D721Med (cell line): ENCODE measurements at places on chromosomes 12 and 14.
A peak's percentile ranks its signal among the peaks of the same experiment; 100 is the strongest.

GRCh38 chr14:94689218-94689984 is 77.2 kb downstream of the SERPINA3 start:
- peak; percentile 85 for DNase-seq

- no peak for DNase-seq
Measured at GRCh38 chr14:95535226-95536021, 574 bp downstream of the GLRX5 start.

DNA sequence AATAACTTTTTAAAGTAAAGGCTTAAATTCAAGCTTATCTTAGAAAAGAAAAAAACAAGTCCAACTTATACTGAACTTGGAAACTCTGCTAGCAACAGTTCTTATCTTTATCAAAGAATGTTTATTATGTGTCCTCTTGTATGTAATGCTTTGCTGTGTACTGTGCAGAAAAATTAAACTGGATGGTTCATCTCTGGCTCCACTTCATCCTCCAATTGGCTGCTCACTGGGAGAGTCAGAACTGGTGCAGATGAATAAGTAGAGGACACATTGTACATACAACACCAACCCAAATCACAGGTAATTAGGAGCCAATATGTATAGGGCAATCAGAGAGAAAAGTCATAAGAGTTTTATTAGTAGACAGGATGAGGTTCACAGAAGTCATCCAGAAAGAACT is 123.6 kb upstream of the NAP1L1 start:
- no peak for DNase-seq

GRCh38 chr14:90828642-90829487 is 12.6 kb upstream of the TTC7B start:
- DNase-seq: no peak

GRCh38 chr14:97276573-97276972 is 479.4 kb downstream of the VRK1 start:
- no peak for DNase-seq

- DNase-seq: no peak
Measured at GRCh38 chr14:99330316-99331240, 58.6 kb upstream of the BCL11B start.

- no peak for DNase-seq
Measured at GRCh38 chr12:14938301-14938700, at the start of gene ERP27. ERP27 (minus strand) TSS chr12:14938537; CDS start chr12:14938508, 29 bp downstream.

DNA sequence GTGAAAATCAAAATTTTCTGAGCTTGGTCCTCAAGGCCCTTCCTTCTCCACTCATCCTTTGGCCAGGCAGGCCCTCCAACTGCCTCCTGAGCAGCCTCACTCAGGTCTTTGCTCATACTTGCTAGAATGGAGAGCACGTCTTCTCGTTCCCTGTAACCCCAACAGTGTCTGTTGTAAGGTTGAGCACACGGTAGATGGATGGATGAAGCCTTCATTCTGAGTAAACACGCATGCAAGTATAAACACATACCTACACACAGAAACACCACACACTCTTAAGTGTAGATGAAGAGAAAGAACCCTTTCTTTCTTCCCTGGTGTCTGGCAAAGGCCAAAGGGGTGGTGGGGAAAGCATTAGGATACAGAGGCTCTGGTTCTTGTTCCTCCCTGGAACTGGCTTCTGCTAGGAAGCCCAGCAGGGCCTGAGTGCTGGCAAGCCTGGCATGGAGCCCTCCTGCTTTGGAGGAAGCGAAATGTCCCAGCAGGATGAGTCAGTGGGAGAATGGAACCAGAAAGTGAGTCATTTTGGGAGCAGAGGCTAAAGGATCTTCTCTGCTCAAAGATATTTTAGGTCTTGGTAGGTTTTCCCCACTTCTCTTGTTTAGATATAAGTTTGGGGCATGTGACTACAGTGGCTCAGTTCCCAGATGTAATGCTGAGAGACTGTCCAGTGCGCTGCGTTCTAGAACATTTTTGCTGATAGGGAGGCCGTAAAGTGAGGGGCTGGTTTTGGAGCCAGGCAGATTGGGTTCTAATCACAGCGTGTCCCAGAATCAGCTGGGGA is 127.4 kb downstream of the CACNA1C start:
- DNase-seq: no peak

GRCh38 chr12:130556486-130557055 is 159.5 kb downstream of the RIMBP2 start:
- no peak for DNase-seq

DNA sequence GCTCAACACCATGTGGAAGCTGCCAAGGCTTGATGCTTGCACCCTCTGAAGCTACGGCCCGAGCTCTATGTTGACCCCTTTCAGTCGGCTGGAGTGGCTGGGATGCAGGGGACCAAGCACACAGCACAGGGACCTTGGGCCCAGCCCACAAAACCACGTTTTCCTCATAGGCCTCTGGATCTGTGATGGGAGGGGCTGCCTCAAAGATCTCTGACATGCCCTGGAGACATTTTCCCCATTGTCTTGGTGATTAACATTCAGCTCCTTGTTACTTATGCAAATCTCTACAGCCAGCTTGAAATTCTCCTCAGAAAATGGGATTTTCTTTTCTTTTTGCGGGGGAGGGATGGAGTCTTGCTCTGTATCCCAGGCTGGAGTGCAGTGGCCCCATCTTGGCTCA is 46.3 kb downstream of the MON2 start:
- DNase-seq: no peak

- DNase-seq: no peak
Measured at GRCh38 chr12:49535921-49536525, 2.8 kb upstream of the KCNH3 start.

DNA sequence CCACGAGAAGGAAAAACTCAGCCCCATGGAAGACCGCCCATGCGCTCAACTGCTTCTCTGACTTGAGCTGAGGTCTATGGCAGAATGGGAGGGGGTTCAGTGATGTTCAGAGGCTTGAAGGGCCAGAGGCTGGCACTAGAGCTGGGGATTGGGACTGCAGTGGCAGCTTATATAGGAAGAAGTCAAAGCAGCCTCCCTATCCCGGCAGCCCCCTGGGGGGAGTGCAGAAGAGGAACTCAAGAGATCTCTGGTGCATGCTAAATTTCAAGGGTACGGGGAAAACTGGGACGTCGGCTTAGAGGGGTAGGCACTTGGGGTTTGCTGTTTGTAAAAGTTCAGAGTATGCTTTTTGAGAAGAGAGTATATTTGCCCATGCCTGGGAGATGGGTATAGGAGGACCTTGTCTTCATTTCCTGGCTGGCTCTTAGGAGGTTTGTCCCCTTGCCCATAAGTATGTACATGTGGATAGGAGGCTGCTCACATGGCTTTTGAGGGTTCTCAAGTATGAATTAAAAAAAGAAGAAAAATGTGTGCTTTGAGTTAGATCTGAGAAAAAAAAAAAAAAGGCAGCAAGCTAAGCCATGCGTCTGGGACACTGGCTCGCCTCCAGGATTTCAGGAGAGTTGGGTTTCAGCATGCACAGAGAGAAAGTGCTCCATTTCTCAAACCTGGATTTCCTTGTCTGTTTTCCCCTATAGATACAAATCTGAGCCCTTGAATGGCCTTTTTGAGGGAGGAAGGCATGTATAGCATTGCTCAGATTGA is 3.2 kb upstream of the MEG3 start:
- DNase-seq: no peak

- DNase-seq: no peak
Measured at GRCh38 chr12:93106910-93107309, 177.8 kb upstream of the EEA1 start.

GRCh38 chr14:102219316-102219715 is 79.6 kb downstream of the WDR20 start:
- DNase-seq: no peak

DNA sequence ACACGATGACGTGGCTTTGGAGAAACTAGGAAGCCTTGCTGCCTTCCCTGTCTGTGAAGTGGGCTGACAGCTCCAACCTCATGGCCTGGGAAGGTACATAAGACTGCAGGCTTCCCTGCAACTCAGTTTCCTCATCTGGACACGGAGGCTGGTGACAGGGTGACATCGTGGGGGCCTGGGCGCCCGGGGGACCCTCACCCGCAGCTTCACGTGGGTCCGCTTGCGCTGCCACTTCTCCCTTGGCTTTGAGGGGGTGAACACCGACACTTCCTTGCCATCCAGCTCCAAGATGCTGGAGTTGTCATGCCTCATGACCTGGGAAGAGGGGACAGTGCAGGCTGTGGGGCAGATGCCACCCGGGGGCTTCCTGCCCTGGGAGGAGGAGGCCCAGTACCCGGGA is 7.6 kb downstream of the ARL6IP4 start:
- no peak for DNase-seq

- no peak for DNase-seq
Measured at GRCh38 chr14:85576218-85576617, 46.3 kb downstream of the FLRT2 start.

- DNase-seq: no peak
Measured at GRCh38 chr14:35051796-35052195, 5.7 kb downstream of the FAM177A1 start.

DNA sequence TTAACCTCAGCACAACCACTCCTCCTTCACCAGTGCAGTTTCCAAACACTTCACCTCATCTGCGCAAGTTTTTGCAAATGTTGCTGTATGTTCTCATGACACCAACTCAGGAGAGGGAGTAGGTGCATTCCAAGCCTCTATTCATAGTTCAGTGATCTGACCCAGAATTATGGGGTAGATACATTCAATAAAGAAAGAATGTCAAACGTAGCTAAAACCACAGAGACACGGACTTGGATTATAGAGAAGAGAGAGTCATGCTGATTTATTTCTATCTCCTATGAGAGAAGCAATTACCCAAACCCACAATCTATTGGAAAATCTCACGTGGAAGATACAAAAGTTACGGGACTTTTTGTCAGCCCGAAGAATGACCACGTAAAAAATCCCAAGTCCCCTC is 1006.0 kb upstream of the TMEM132C start:
- no peak for DNase-seq

DNA sequence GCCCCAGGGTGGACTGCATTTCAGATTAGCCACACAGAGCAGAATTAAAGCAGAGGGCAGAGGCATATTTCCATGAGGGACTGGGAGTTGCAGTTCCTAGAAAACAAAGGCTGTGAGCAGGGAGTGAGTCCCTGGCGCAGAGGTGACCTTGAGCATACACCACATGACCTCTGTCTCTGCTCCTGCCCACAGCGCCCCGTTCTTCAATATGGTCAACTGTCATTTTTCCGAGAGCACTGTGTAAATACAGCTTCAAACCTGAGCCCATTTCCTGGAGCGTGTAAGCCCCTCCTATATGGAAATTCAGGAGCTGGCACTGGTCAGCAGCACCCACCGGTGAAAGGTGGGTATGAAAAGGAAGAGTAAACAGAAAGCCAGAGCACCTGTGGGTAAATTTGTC is 192.2 kb upstream of the PELI2 start:
- no peak for DNase-seq

DNA sequence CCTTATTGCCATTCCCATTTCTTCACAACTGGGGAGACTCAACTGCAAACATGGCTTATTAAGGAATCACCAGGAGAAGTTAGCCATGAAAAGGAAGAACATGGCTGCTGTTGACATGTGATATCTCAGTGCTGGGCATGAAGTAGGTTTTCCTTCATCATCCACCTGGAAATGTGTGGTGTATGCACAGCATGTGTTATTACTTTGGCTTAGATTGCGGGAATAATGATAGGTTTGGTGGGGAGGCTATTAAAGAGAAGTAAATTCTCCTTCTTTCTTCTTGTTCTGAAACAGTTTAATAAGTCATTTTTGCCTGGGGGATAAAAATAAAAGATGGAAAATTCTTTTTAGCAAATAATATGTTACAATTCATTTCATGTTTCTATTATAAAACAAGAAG is 23.7 kb upstream of the CLEC14A start:
- no peak for DNase-seq

DNA sequence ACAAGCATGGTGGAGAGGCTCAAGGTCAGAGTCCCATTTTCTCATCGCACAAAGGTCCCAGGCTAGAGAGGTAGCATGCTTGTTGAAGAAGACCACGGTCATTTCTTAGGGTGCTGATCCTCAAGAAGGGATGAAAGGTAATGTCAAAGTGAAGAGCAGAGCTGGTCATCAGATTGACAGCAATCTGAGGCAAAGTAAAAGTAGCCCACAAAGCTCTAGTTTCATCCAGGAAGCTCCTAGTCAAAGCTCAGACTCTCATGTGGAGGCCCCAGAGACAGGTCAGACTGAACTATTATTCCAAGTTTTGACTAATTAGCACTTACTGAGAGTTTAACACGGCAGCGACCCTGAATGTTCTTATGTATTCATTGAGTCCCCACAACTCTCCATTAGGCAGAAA is 270.6 kb downstream of the RPS29 start:
- no peak for DNase-seq

DNA sequence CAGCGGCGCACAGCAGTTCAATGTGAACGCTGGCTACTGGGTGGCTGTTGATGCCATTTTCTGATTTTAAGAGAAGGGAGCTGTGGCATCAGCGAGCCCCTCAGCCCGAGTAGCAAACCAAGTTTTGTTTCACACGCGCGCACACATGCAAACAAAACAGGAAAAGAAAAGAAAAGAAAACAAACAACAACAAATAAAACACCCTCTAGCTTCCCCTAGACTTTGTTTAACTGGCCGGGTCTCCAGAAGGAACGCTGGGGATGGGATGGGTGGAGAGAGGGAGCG is 540 bp downstream of the PAX9 start:
- no peak for DNase-seq

DNA sequence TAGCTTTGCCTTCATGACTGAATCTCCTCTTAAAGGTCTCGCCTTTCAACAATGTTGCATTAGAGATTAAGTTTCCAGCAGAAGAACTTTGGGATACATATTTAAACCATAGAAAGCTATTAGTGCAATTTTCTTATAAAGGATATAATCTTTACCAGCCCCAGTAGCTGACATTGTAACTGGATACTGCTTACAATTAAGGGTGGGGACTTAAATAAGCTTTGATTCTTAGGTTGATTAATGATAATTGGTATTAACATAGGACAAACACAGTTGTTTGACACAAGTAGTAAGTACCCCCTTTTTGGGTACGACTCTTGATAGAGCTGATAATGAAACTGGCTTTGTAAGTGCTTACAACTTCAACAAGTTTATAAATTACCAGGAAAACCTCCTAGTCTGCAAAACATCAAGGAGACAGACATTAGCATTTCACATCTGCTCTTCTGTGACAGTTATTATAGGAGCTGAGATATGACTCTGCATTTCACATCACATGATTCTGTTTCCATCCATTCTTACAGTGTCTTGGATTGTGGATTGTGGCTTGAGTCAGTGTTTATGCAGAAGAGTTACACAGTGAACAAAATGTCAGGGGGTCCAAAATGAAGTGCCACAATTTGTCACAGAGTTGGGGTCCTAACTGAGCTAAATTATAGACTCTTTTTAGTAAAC is 249.1 kb upstream of the E2F7 start:
- DNase-seq: no peak

- peak; percentile 53 for DNase-seq
Measured at GRCh38 chr12:51217133-51217967, 512 bp downstream of the POU6F1 start.

DNA sequence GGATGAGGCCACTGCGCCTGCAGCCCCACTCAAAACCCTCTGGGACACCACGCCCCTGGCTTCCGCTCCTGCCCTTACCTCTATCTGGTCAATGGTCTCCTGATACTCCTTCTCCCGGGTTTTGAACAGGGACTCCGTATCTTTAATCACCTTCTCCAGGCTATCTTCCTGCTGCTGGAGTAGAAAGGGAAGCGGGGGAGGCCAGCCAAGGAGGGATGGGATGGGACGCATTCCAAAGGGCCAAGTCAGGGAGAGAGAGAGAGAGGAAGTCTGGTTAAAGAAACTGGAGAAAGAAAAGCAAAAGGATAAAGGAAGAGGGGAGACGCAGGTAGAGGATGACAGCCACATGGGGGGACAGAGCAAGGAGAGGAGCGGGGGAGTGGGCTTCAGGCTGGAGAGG is 7.9 kb downstream of the IFFO1 start:
- DNase-seq: no peak

GRCh38 chr14:90721619-90722305 is 94.5 kb downstream of the TTC7B start:
- no peak for DNase-seq

GRCh38 chr12:127516467-127516866 is 750.5 kb upstream of the TMEM132C start:
- DNase-seq: no peak
